ENCODE measurements at places on chromosomes 5 and 9.

- DNase-seq, result no peak
These were observed 571.2 kb upstream of the ZNF462 start for GRCh38 chr9:106291786-106292185.

- no peak for DNase-seq
These were observed 491 bp upstream of the ZCCHC9 start for GRCh38 chr5:81300921-81301270.

GRCh38 chr9:107251756-107252322, 31.2 kb upstream of the RAD23B start:
- peak; percentile 98 for DNase-seq

GRCh38 chr5:2998106-2998505, 246.6 kb upstream of the IRX2 start:
- no peak for DNase-seq

GRCh38 chr5:150035139-150035895, 34.8 kb downstream of the HMGXB3 start:
- no peak for DNase-seq

- DNase-seq, result peak; percentile 1
These were observed 1492.9 kb upstream of the C9orf72 start for GRCh38 chr9:29066141-29066640.

DNA sequence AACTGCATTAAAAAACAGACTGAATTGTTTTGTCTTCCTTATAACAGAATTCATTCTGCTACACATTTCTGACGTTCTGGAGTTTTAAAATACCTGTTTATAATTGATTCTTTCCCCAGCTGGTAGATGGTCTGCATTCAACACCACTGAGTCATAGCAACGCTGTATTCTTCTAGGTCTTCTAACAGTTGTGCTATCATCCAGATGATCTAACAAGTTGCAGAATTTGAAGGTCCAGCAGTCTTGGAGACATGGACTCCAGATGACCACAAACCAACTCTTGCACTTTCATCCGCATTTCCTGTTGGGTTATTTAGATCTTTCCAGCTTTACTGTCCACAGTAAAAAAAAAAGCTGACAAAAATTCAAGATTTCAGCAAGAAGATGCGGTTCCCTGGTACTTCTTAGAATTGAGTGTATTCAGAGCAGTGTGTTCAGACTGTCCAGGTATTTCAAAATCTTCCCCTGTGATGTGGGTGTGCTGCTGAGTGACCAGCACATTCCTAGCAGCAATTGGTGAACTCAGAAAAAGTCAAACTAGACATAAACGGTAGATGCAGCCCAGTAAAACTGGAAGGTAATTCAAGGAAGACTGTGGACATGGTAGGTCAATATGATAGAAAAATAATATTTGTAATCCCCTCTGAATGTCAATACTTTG, 50.2 kb downstream of the CSNK1A1 start:
- DNase-seq, result no peak

DNA sequence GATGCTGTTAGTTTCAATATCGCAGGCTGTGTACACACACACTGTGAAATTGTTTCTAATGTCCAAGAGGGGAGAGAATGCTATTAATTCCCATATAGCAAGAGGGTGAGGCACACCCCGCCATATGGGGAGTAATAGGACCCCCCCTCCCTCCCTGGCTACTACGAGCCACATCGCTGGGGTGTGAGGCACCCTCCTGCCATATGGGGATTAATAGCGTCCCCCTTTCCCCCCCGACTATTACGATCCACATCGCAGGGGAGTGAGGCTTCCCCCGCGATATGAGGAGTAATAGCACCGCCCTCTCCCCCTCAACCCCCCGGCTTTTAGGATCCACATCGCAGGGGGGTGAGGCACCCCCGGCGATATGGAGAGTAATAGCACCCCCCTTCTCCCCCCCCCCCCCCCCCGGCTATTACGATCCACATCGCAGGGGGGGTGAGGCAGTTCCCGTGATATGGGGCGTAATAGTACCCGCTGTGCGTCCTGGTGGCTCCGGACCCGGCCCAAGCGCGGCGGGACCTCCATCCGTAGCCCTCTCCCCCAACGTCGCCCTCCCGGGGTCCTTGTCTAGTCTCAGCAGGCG, 494 bp upstream of the STK32A start:
- no peak for DNase-seq

- no peak for DNase-seq
These were observed 8.1 kb downstream of the EPB41L4B start for GRCh38 chr9:109312783-109313182.

GRCh38 chr5:157049605-157050004, 9.3 kb downstream of the HAVCR1 start:
- no peak for DNase-seq

- DNase-seq, result peak; percentile 47
These were observed 1.2 kb downstream of the LHFPL2 start for GRCh38 chr5:78647351-78647818.
